ENCODE measurements at places on chromosomes 1 and 21.

DNA sequence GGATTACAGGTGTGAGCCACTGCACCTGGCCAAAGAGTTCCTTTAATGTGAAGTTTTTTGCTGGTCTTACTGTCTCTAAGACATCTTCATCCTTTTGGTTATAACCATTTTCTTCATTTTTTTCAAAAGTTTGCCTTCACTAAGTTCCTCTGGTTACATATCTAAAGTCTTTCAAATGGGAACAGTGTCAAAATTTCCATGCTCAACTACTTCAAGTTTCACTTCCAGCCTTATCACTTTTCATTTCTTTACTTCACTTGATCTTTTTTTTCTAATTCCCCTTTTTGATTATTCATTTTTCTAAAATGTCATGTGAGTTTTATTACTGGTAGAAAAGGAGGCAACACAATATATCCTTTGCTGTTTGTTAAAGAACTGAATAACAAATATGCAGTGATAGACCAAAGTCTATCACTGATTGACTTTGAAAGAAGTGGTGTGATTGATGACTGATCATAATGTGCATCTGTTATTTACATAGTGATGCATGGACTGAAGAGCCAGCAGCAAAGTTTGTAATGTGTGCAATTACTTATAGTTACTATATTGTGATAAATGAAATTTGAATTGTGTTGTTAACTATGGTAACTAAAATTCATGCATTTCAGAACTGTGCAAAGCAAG lies 16.0 kb upstream of the ZFYVE9 start:
- no peak for DNase-seq

DNA sequence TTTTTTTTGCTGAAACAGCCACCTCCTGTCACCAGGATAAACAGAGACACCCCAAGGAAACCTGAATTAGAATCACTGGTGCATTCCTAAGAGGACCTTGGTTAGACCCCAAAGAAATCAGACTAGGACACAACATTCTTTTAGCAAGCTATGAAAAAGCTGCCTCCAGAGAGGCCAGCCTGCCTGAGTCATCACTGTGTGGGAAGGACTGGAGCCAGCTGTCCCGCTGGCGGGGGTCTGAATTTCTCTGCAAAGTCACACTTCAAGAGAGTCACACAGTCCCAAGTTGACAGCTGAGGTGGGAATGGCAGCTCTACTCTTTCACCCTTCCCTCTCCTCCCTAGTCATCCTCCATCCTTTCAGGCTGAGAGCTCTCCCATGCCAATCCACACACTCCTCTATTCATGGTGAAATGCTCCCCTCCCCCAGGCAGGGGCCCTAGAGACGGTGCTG lies 405.0 kb upstream of the POU3F1 start:
- DNase-seq = peak; percentile 38

DNA sequence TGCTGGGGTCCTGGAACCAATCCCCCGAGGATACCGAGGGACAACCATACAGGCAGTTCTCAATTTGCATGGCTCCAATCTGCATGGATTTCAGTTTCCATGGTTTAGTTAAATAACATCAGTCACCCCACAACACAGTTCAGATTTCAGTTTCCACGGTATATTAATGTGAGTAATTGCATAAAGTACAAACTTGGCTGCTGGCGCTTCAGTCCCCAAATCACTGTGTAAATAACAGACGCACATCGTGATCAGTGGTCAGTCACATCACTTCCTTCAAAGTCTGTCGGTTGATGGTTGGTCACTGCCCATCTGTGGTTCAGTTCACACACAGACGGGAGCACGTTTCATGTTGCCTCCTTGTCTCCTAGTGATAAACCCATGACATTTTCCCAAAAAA lies 66.4 kb upstream of the LPGAT1 start:
- no peak for DNase-seq

- no peak for DNase-seq
Measured at GRCh38 chr1:215198021-215198420, 115.5 kb downstream of the KCNK2 start.

DNA sequence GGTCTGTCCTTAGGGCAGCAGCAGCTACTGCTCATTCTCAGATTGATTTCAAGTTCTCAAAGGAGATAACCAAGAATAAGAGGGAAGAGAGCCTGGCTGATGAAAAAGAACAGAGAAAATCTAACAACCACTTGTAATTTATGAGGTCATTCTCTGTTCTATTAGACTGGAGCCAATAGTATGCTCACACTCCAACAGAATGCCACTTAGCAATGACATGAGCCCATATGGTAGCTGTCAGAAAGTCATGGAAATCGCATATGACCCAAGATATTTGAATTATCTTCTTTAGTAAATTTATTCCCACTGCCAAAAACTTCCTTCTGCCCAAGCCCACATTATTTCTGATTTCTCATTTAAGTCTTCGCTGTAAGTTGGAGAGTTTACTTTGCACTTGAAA lies 53.7 kb upstream of the PLA2G4A start:
- DNase-seq = no peak

GRCh38 chr1:68379085-68379478 lies 70.7 kb downstream of the RPE65 start:
- DNase-seq = peak; percentile 34

DNA sequence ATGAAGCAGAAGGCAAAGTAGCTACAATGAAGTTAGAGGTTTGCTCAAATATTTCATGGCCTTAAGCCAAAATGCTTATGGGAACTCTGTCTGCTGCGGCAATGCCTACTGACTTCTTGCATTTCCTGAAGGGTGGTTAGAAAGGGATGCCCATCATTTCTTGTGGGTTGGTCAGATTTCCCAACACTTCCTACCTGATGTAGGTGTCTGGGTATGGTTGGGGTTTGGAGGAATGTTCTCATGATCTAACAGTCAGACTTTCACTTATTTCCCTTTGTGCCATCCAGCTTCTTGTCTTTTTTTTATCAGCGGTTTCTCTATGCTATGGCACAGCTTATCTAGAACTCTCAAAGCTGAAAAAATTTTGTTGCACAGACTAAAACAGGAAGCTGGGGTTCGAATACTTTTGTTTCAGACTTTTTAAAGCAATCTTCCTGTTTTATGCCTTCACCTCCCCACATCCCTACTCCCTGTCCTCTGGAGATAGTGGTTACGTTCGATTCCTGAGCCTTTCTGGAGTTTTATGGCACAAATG lies 307.7 kb downstream of the USP25 start:
- DNase-seq = no peak

DNA sequence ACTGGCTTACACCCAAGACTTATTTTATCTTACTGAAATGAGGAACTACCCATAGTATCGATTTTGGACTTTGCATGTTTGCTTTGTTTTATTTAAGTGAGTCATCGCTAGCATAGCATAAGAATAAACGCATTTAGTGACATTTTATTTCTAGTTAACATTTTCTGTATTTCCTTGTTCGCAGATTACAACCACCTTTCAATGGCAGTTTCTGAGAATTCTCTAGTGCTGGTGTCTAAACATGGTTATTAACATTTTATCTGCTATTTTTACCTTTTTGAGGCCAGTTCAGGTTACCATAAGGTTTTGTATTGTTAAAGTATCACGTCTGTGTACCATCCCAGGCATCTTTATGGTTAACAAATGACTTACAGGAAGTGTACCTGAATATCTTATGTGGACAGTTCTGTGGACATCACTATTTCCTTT lies 24.5 kb downstream of the EEIG2 start:
- DNase-seq = no peak

- DNase-seq = peak; percentile 57
Measured at GRCh38 chr21:26093122-26093521, 77.4 kb downstream of the APP start.

GRCh38 chr1:214416417-214416816 lies 135.0 kb downstream of the PTPN14 start:
- DNase-seq = peak; percentile 65

- no peak for DNase-seq
Measured at GRCh38 chr1:73783352-73783751, 414.6 kb downstream of the LRRIQ3 start.

GRCh38 chr1:72357411-72357810 lies 75.1 kb upstream of the NEGR1 start:
- DNase-seq = no peak

- no peak for DNase-seq
Measured at GRCh38 chr1:177451191-177451590, 280.4 kb downstream of the BRINP2 start.
